B cell (primary cell): ENCODE measurements at places on chromosomes 6 and 20. TPM values are rescaled to one million over a fixed set of nuclear protein-coding genes. Genes with fewer than 3 reads are reported as not detected.

- DNase-seq = no peak
These were observed 11.3 kb downstream of the TFAP2A start for GRCh38 chr6:10403385-10404106.

The PPP1R14C gene
- total RNA-seq = not detected in 2 replicates

DNA sequence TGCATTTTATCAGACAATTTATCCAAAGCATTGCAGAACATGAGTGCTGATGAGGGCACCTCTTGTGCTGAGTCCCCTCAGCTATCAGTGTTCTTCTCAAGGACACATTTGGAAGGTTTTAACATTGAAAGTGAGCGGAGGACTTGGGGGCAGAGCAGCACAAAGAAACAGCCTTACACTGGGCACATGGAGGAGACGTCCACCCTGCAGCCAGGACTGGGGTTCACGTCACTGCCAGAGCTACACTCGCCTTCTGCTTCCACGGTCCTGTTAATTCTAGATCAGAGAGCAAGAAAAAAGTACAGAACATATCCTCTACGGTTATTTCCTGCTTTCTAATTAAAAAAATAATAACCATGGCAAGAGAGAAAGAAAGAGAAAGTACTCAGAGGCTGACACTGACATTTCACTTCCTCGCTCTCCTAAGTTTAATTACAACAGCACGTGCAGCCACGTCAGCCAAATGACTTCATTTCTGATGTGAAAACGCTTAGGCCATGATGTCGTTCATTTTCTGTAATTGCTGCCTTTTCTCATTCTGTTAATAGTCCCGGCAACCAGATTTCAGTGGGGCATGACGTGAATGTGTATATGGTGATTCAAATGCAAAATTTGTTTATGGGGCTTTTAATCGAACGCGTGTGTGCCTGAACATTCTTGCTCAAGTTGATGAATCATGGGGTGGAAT is 5.1 kb downstream of the PRND start:
- DNase-seq = peak; percentile 89

The GLP1R gene
- not detected in 2 replicates for total RNA-seq

- no peak for DNase-seq
These were observed 659 bp downstream of the MCUR1 start for GRCh38 chr6:13813621-13814175.

DNA sequence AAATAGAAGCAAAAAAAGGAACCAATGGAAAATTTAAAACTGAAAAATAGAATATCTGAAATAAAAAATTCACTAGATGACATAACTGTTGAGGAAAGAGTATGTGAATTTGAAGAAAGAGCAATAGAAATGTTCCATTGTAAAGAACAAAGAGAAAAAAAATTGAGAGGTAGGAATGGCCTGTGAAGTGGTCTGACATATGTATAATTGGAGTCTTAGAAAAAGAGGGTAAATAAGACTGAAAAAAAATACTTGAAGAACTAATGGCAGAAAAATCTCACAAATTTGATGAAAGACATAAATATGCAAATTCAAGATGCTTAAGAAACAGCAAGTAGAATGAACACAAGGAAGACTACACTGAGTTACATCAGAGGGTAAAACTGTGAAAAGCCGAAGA is 93.4 kb downstream of the QKI start:
- DNase-seq = no peak

The EYA4 gene
- total RNA-seq = 0.49 TPM in 1 of 2 replicates, not detected in the other

The EFCAB8 gene
- 2.3 and 3.8 TPM in 2 replicates for total RNA-seq

GRCh38 chr20:43804781-43805180 is 78.0 kb upstream of the GTSF1L start:
- DNase-seq = no peak

DNA sequence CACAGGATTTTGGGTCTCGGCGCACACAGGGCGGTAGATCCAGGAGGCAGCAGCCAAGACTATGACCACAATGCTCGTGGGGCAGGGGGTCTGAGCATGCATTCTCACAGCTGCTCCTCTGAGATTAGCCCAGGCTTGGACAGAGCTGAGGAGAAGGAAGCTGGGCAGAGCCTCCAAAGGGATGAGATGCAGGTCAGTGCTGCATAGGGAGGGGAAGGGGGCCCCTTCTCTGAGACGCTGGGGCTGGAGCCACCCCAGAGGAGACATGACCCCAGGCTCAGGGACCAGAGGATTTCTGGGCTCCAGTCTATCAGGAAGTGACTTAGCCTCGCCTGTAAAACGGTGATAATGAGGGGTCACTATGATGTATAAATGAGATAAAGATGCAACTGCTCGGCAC is 93.9 kb downstream of the BFSP1 start:
- no peak for DNase-seq

- DNase-seq = no peak
These were observed 11.8 kb downstream of the SCML4 start for GRCh38 chr6:107812234-107812769.

- no peak for DNase-seq
These were observed 76.0 kb downstream of the THBS2 start for GRCh38 chr6:169177516-169178166.
